Activated CD8-positive, alpha-beta memory T cell treated with anti-CD3 and anti-CD28 coated beads for 1 hour (primary cell): ENCODE measurements at places on chromosomes 16 and 17.

DNA sequence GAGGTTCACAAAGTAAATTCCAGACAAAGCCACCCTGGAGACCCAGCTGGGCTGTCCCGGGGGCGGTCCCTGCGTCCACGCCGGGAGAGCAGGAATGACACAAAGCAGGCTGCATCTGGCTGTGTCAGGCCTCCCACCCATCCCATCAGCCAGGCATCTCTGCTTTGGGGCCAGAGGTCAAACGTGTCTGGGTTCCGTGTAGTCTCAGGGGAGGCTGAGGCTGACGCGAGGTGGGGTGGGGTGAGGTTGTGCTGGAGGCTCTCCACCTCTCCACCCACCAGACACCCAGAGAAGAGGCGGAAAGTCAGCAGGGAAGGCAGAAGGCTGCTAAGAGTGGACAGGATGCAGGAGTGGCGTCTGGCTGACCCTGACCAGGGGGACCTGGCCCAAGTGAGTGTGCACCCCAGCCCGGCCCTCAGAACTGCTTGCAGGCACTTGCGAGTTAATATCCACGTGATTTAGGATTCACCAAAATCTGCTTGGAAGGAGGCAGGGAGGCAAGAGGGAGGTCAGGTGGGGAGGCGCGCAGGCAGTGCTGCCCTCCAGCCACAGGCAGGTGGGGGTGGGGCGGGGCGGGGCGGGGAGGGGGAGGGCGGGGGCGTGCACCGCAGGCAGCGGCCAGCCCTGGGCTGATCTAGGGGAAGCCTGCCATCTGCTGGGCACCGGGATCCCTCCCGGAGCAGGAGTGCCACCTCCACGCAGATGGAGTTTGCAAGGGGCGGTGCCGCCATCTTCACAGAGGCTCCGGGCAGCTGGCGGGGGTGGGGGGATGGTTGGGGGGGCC is 44.3 kb downstream of the TBC1D16 start:
- DNase-seq, result peak; percentile 70

DNA sequence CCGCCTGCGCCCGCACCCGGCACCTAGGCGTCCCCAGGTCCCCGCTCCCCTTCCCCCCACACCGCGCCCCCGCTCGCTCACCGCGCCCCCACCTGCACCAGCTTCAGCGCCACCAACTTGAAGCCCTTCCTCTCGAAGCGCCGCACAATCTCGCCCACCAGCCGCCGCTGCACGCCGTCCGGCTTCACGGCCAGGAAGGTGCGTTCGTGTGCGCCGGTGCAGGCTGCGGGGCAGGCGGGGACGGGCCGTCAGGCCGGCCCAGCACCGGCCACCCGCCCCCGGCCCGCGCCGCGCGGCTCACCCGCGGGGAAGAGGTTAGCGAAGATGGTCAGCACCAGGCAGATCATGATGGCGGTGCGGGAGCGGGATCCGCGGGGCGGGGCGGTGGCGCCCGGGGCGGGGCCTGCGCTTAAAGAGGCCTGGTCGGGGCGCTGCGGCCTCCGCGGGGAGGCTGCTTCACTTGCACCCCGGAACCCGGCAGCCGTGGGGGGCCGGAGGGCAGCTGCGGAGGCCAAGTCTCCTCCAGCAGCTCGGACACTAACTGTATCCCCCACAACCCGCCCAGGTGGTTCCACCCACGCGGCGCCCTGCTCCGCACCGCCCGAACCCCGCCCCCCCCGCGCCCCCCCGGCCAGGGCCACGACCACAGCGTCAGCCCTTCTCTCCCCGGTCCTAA is at the start of gene NME3:
Gene NME3 (minus strand): TSS at position 356 of the 676 bp plus-strand sequence. CDS start 9 bp downstream, at position 347.
- peak; percentile 23 for DNase-seq

- no peak for DNase-seq
Measured at GRCh38 chr16:73058221-73058615, 10.3 kb upstream of the ZFHX3 start.

DNA sequence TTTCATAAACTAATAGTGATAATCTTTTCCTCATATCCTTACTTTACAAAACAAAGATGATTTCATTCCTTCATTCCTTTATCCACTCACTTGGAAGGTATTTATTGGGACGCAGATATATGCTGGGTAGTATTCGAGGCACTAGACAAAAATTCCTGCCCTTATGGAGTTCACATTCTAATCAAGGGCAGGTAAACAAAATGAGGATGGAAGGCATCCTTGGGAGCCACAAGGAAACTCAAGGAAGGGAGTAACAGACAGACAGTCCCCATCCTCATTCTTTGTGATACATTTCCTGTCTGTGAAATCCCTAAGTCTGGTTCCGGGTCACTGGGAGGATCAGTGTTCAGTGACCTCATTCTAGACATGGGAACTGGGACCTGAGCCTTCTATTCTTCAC is 45.2 kb downstream of the SLC6A2 start:
- no peak for DNase-seq

- no peak for DNase-seq
Measured at GRCh38 chr17:74270333-74270732, 3.7 kb upstream of the DNAI2 start.

DNA sequence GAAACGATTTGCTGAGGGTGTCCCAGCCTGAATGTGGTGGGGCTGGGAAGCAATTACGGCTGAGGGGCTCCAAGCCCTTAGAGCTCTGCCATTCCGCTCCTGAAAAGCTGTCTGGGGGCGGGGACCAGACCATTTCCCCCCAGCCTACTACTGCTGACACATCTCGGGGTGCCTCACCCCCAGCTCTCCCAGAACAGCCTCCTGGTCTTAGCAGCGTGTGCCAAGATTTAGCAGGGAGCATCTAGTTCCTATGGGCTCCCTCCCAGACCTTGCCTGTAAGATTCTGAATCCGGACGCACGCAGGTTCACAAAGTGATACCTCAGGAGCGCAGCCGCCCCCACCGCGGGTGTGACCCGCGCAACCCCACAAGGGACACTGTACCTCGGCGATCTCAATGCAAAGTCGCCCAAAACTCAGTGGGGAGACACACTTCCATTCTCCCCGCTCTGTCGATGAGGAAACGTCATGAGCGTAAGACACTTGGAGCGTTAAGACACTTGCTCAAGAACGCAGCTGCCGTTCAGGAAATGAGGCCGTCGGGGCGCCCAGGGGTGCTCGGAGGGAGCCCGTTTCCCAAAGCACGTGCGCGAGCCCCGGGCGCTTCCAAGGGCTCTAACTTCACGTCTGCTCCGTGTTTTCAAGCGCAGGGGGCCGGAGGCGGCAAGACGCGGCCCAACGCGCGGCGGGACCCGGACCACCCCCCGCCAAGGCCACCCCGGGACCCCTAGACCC is 629 bp downstream of the GEMIN4 start:
- DNase-seq, result no peak

GRCh38 chr16:68492543-68493411 is 44.5 kb upstream of the SMPD3 start:
- DNase-seq, result no peak

DNA sequence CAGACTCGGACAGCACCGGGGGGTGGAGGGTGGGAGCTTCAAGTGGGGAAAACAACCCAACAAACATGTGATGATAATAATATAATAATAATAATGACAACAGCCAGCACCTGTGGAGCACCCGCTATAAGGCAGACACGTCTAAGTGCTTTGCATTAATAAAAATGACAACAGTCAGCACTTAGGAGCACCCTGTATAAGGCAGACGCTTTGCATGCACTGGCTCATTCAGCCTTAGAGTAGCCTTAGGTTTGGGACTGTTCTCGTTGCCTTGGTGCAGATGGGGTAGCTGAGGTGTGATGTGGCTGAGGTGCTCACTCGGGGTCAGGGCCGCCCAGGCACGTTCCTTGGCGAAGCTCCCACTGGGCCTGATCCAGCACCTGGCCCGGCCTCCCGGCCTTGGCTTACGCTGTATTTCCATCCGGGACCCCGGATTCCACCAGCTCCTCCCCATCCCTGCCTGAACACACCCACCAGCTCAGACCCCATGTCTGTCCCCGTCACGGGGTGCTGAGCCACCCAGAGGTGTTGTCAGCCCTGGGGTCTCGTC is 144.0 kb upstream of the CIBAR2 start:
- DNase-seq, result no peak

- DNase-seq, result no peak
Measured at GRCh38 chr16:61936522-61936921, 99.7 kb downstream of the CDH8 start.

- DNase-seq, result no peak
Measured at GRCh38 chr17:29612404-29613280, 10.1 kb downstream of the CORO6 start.

GRCh38 chr16:90022209-90023077 is 3.2 kb upstream of the DBNDD1 start:
- no peak for DNase-seq

DNA sequence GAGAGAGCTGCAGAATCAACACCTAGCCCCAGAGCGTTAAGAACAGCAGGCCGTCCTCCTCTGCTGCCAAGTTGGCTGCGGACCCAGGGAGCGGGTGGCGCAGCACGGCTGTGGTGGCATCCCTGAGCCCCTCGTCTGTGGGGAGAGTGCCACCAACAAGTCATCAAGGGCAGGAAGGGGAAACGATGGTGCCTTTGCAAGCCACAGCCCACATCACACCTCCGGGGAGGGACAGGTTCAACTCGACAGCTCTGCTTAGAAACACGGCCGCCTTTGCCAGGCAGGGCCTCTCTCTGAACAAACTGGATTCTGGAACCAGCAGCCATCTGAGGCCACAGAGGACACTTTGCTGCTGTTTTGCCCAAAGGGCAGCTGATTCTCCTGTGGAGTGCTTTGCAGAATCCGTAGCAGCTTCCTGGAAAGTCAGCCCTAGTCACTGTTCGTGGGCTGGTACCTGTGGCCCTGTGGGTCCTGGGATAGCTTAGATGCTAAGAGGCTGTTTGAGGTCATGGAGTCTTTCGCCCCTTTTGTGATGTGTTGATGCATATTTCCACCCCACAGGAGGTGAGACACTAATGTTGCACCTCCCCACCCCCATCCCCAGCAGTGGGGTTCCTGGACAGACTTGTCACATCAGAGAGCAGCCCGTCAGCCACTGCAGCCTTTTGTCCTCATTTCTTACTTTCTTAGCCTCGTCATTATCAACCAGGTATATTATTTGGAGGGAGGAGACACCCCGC is 270.6 kb downstream of the CPPED1 start:
- peak; percentile 11 for DNase-seq

DNA sequence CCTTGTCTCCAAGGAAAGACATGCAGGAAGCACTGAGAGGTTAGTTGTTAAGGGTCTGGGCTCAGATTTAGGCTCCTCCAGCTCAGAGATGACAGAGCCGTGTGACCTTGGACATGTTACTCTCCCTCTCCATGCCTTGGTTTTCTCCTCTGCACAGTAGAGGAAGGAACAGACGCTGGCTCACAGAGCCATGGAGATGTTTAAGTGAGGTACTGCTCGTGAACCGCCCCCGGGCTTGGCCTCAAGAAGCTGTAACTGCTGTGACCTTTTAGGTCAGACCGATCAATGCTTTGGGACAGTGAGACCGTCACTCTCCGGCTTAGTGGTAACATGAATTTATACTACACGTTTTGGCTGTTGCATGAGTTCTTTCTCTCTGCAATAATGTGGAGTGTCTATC is 197.4 kb downstream of the C16orf95 start:
- no peak for DNase-seq

- DNase-seq, result no peak
Measured at GRCh38 chr17:47262586-47262985, 9.0 kb downstream of the ITGB3 start.
